ENCODE measurements at places on chromosomes 6 and 20.

DNA sequence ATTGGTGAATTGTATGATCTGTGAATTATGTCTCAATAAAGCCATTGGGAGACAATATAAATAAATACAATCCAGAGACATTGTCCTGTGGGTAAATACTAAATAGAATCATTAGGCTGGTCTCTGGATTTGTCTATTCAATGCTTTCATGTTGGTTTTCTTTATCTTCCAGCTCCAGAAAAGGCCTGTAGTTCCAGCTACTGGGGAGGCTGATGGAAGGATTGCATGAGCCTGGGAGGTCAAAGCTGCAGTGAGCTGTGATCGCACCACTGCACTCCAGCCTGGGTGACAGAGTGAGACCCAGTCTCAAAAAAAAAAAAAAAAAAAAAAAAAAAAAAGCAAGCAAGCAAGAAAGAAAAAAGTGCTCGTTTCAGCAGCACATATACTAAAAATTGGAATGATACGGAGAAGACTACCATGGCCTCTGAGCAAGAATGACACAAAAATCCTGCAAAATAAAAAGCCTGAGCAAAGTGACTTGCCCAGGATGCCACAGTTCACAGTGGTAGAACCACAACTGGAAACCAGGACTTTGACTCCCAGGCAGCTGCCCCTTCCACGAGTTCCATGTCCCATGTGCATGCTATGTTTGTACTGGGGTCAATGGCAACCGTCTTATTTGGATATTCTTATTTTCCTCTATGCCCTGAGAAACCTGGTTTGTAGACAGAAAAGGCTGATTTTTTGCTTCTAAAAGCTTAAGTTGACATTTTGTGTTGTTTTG lies 33.6 kb upstream of the GMPR start:
- no peak for DNase-seq

DNA sequence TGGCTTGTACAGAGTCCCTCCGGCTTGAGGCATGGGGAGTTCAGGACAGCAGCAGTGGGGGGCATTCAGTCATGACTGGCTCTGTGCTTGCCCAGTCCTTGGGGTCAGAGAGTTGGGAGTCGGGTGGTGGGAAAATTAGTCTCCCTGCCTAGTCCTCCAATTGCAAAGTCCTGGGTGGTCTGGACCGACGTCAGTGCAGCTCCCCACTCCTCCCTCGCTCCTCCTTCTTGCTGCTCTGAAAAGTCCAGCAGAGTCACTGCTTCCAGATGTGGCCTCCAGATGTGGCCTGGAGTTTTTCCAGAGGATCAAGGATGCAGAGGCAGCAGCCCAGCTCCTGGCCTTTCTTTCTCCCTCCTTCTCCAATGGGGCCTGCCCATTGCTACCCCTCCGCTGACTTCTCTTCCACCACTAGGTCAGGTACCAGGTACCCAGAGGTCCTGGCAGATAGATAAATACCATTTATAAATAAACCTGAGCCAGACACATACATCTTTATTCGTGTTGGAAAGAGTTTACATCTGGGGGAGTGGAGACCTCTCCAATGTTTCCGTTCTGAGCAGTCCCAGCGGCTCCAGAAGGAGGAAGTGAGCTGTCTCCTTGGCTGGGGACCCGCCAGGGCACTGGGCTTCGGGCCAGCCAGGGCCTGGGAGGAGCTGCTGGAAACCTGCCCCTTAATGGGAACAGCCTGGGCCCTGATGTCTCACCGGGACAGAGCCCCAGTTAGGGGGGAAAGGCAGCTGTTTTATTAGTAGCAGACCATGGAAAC lies 49.0 kb upstream of the RNF24 start:
- DNase-seq = no peak

DNA sequence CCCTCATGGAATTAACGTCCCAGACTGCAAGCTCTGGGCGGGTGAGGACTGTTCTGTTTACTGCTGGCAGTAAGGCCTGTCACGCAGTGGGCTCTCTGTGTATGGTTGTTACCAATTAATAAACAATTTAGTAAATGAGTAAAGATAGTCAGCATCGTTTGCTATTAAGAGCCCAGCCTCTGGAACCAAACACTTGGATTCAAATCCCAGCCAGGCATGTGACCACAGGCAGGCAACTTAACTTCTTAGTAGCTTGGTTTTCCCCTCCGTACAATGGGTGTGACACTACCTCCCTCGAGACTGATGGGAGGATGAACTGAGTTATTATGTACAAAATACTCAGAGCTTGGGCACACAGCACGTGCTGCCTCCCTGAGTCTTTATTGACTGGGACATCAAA lies 137.7 kb upstream of the ARMC2 start:
- DNase-seq = no peak

GRCh38 chr6:153090241-153090930 lies 40.7 kb downstream of the RGS17 start:
- DNase-seq = no peak

DNA sequence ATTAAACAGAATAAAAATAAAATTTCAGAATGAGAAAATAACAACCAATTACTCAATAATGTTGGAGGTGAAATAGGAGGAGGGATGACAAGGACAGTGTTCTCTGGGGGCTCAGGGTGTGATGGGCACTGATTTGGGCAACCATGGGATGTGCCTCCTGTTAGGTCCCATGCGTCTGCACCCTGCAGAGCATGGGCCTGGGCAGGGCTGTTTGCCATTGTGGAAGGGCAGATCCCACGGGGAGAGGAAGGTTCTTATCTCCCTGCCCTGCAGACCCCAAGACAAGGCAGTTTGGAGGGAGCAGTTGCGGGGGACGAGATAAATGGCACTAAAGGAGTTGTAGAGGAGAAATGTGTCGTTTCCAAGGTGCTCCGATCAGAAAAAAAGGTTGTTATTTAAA lies 206.3 kb downstream of the THBS2 start:
- DNase-seq = no peak

DNA sequence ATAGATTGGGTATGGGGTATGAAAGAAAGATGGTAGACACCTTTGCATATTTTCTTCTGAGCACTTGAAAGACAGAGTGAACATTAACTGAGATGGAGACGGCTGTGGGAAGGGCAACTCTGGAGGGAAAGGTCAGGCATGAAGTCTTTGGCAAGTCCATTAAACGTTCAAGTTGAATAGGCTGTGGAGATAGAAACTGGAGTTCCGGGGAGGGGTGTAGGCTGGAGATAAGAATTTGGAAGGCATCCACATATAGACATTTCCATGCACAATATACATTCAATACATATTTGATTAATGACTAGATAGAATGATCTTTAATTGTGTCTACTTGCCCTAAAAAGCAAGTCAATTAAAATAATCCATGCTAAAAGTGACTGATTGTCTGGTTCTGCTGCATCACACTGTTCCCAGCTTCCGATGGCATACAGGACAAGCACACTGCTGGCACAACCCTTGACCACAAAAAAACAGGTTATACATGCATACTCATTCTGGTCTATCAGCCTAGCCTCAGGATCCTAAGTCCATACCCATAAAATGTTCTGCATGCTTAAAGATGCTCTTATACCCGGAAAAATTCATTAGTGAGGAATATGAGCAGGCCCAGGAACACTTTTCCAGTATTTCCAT lies 1.9 kb upstream of the MYLK4 start:
- no peak for DNase-seq

- DNase-seq = no peak
Observed at GRCh38 chr6:73073238-73073637, 152.1 kb downstream of the KHDC1L start.

DNA sequence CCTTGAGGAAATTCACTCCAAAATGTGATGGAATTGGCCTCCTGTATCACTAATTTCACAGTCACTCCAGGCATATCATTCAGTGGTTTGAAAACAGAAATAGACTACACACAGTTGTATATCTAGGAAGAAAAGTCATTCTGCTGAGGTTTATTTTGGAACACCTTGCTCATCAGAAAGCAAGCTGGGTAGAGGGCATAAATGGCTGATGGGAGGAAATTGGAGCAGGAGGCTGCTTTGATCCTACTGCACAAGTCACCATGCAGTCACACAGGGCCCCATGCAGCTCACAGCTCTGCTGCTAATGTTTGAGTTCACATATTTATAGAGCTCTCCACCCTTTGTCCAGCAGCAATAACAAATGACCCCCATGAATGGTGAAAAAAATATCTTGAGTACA lies 12.3 kb downstream of the NHLRC1 start:
- DNase-seq = no peak

All from HuH-7.5 (cell line).